Panc1 (cell line): ENCODE measurements at places on chromosomes 1 and 21. TPM values are rescaled to one million over a fixed set of nuclear protein-coding genes. Genes with fewer than 3 reads are reported as not detected.

VASH2 gene
- total RNA-seq, result 1.7 TPM

- DNase-seq, result no peak
Measured at GRCh38 chr1:112769611-112770010, 54.5 kb upstream of the PPM1J start.

TNFRSF25 gene
- total RNA-seq, result 7.0 TPM

KCNA2 gene
- total RNA-seq, result 1.1 TPM

DNA sequence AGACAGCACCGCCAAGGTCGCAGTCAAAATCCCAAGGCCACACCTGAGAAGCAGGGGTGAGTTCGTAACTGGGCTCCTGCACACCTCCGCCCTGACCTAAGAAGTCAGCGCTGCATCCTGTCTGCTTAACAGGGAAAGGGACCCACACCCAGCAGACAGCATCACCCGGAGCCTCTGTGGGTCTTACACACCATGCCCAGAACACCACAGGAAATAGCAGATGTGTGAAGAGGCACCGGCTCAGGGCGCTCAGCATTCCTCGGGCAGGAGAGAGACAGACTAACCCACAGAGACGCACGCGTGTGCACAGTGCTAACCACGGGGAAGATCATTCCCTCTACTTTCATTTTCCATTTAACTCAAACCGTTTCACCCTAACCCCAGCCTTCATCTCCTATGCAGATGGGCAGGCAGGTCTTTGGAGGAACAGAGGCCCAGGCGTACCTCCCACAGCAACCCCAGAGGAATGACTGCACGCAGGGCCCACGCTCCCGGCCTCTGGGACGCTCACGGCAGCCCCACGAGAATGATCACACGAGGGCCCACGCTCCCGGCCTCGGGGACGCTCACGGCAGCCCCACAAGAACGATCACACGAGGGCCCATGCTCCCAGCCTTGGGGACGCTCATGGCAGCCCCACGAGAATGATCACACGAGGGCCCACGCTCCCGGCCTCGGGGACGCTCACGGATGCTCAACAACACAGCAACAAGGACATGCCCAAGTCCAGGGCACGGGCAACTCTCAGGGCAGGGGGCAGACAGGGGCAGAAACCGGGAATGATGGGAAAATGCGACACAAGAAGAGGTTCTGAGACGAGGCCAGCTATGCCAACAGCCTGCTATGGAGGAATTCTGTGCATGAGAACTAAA is 20.9 kb downstream of the POFUT2 start:
- DNase-seq, result no peak

DNA sequence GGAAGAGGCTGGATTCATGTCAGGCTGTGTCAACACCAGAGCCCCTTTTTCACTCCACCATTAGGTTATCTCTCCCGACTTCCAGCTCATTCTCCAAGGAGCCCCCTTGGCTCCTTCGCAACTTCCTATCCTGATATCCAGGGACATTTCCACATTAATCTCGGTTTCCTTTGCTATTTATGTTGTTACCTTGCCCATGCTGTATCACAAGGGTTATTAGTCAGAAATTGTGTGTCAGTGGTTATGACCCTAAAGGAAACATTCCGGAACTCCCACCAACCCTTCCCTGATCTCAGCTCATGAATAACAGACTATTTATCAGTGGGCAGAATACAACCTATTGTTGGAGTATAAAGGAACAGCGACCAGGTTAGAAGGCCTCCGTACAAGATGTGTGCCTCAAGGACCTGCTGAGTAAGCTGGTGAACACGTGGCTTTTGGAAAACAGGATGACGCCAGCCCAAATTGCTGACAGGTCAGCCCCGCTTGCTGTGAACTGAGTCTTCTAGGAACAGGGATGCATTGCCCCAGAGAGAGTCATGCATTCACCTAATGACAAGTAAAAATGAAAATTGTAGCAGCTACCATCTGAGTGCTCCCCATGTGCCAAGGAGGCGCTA is 121.5 kb downstream of the PLPP3 start:
- no peak for DNase-seq

SAMSN1 gene
- 0.44 TPM for total RNA-seq

- no peak for DNase-seq
Measured at GRCh38 chr1:66523562-66523961, 10.4 kb upstream of the SGIP1 start.

BSND gene
- total RNA-seq, result not detected

SAMD13 gene
- total RNA-seq, result 2.2 TPM
